ENCODE measurements at places on chromosomes 6 and 20. TPM values are rescaled to one million over a fixed set of nuclear protein-coding genes. Genes with fewer than 3 reads are reported as not detected.

FILIP1 gene
- not detected for total RNA-seq

SLC26A8 gene
- not detected for total RNA-seq

PSORS1C1 gene
- total RNA-seq = 1.1 TPM

JPH2 gene
- 0.08 TPM for total RNA-seq

VNN1 gene
- total RNA-seq = not detected

CST5 gene
- total RNA-seq = not detected

SEMG2 gene
- total RNA-seq = not detected

DYNLT2 gene
- 1.6 TPM for total RNA-seq

SPAG4 gene
- 13.6 TPM for total RNA-seq

SCRT2 gene
- total RNA-seq = not detected

MUCL3 gene
- not detected for total RNA-seq

GNRH2 gene
- 0.94 TPM for total RNA-seq

AKAP12 gene
- total RNA-seq = 126 TPM

KCNQ5 gene
- total RNA-seq = 5.9 TPM

SLC17A1 gene
- not detected for total RNA-seq

GRIK2 gene
- 9.0 TPM for total RNA-seq

ADGRF4 gene
- not detected for total RNA-seq

TCF21 gene
- not detected for total RNA-seq

TP53TG5 gene
- total RNA-seq = 1.1 TPM

HSD17B8 gene
- total RNA-seq = 28.1 TPM

ERVFRD-1 gene
- not detected for total RNA-seq

B3GALT4 gene
- total RNA-seq = 1.1 TPM

KCNK5 gene
- total RNA-seq = 7.8 TPM

TLDC2 gene
- total RNA-seq = not detected

C20orf204 gene
- total RNA-seq = 1.8 TPM

MYCT1 gene
- not detected for total RNA-seq

AGER gene
- total RNA-seq = 2.6 TPM

ZNF343 gene
- 13.9 TPM for total RNA-seq

SIRPB1 gene
- total RNA-seq = 4.5 TPM

BPIFB1 gene
- 0.24 TPM for total RNA-seq

BPI gene
- not detected for total RNA-seq

ARMC12 gene
- 0.34 TPM for total RNA-seq

TTBK1 gene
- total RNA-seq = not detected

MOCS1 gene
- 8.5 TPM for total RNA-seq

KIF13A gene
- total RNA-seq = 12.6 TPM

ZNFX1 gene
- total RNA-seq = 19.8 TPM

TBPL1 gene
- 34.9 TPM for total RNA-seq

MARCKS gene
- total RNA-seq = 27.9 TPM

HLA-F gene
- 16.2 TPM for total RNA-seq

CCNC gene
- total RNA-seq = 55.8 TPM

PRDM13 gene
- total RNA-seq = 1.4 TPM

SYTL3 gene
- total RNA-seq = 0.29 TPM

ZSCAN16 gene
- 5.2 TPM for total RNA-seq

DLL1 gene
- 0.19 TPM for total RNA-seq

RGS19 gene
- 30.1 TPM for total RNA-seq

CST2 gene
- total RNA-seq = not detected

TRIM38 gene
- total RNA-seq = 4.3 TPM

PHF1 gene
- total RNA-seq = 23.8 TPM

Measured in A375 (cell line).